ENCODE measurements at places on chromosomes 5 and 9.

DNA sequence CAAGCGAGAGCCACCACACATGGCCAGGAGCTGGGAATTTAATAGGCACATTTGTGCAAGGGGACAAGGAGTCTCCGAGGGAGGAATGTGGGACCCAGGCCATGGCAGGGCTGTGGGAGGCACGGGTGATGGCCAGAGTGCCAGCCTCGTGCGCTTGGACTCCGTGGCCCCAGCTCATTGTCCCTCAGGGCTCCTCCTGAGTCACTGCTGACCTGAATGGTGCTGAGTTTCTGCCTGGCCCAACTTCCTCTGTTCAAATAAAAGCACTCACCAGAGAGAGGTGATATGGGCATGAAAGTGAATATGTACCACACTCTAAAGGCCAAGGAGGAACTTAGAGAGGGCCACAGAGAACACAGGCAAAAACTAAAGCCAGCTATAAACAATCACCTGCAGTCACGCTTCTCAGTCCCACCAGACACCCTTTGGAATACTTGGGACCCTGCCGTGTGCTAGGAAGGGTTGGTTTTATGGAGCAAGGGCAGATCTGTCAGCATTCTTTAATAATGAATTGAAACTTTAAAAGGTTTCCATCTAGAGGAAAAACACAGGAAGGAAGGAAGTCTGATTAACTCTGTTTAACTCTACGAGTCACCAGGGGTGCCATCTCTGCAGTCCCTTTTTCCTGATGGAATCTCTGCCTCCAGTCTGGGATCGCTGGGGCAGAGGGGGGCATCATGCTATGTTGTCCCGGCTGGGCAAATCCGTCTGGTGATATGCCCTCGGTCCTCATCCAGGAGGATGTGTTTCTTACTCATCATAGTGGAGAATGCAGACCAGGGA, 25.1 kb upstream of the UBE2QL1 start:
- DNase-seq, result no peak

- peak; percentile 79 for DNase-seq
Observed at GRCh38 chr5:172897481-172898217, 61.6 kb upstream of the RPL26L1 start.

DNA sequence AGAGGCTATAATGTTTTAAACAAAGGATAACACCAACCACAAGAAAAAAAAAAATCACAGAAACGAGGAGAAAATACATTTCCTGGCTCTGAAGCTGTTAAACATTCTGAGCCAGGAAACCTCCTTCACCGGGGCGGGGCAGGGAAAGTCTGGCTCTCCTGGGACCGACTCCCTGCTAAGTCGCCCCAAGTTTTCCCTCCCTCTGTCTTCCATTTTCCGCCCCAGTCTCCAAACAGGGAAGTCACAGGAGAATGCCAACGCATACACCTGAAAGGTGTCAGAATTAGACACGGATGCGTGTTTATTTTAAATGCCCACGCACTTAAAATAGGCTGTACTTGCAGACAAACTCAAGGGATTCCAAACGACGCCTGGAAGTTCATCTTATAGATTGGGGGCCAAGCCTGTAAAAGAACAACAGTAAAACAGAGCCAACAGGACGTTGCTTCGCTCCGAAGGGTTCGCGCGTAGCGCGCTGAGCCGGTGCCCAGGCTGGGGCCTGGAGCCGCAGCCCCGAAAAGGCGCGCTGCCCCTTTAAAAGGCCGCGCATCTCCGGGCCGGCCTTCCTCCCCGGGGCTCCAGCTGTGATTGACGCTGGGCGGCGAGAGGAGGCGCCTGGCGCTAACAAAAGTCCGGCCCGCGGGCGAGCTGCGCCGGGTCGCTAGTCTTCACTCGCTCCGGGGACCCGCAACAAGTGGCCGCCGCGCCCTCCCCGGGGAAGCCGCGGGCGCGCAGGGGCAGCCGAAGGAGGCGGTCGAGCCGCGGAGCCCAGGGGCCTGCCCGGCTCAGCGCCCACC, at the start of gene FBXL7:
FBXL7 (plus strand) TSS at position 653 of the 797 bp plus-strand sequence.
- DNase-seq, result peak; percentile 83

DNA sequence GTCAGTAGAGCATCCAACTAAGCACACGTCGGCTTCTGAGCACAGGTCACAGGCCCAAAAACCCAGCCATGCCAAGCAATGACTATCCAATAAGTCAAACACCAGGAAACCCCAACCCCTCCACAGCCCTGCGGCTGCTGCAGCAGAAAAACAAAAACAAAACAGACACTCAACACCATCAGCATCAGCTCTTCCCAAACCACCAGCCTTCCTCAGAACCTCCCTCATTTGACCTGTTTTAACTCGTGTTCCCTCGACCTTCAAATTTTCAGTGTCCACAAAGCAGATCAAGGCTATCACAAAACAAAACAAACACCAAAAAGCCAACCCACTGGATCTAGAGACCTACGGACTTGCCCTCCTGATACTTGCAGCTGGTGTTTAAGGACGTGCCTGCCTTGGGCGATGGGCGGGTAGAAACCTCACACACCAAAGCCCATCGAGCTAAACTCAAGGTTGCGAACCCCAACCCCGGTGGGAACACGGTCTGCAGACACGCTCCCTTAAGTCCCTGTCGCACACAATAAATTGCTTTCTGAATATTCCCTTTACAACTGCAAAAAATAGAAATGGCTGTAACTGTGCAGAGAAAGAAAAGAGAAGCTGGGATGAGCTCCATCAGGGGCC, 247.1 kb upstream of the ANKRD55 start:
- DNase-seq, result no peak

DNA sequence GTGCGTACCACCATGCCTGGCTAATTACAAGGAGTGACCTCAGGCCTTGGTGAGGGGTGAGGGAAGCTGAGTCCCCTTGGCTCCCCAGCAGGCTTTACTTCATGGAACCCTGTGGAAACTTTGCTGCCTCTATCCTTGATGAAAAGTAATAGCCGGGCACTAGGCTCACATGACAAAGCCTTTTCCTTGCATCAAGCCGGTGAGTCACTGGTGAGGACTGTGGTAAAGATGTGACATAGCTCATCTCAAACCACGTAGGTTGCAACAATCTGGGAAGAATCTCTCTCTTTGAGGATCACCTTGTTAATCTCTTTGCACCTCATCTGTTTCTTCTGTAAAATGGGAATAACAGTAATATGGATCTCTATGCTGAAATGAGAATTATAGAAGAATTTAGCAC, 116.3 kb upstream of the SLC25A48 start:
- DNase-seq, result peak; percentile 56

DNA sequence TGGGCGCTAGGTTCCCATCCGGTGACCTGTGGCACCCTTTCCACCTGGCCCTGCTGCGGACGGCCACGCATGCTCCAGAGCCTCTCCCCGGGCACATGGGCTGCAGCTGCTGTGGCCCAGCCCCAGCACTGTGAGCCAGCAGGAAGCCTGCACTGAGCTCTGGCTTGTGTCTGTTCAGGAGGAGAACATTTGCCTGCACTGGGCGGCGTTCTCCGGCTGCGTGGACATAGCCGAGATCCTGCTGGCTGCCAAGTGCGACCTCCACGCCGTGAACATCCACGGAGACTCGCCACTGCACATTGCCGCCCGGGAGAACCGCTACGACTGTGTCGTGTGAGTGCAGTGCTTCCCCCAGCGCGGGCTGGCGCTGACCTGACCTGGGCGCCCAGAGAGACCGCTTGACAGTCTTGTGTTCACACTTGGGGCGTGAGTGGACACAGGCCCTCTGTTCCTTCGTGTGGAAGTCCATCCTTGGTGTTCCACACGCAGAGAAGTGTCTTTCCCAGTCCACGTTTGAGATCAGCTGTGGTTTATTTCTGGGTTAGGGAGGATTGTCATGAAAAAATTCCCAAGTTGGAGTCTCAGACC, 66.2 kb upstream of the CACNA1B start:
- peak; percentile 12 for DNase-seq

- peak; percentile 92 for DNase-seq
Observed at GRCh38 chr9:131393622-131394463, at the start of gene PRRC2B. Gene PRRC2B (plus strand): TSS chr9:131394086. CDS start chr9:131430145, 36,059 bp downstream.

DNA sequence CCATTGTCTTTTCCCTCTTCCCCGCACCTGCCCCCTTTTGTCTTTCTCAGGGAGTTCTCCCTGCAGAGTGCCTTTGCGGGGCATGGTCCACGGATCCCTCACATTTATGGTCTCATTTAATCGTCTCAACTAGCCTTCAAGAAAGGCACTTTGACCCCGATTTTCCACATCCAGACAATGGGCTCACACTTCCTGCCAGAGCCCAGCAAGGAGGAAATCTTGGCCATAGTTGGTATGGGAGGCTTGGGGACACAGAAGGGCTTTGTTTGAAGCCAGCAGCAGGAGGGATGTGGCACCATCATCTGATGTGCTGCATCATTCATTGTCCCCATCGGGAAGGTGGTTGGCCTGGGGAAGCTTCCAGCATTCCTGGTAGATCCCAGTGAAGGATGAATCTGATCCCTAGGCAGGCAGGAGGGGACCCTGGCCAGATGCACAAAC, 24.9 kb downstream of the GSN start:
- DNase-seq, result no peak

- DNase-seq, result peak; percentile 22
Observed at GRCh38 chr9:14985419-14985818, 75.2 kb upstream of the FREM1 start.

- DNase-seq, result peak; percentile 75
Observed at GRCh38 chr5:179763215-179763945, 30.4 kb upstream of the LTC4S start.

- DNase-seq, result no peak
Observed at GRCh38 chr9:122446819-122447484, 30.8 kb downstream of the OR1J1 start.

- no peak for DNase-seq
Observed at GRCh38 chr5:153756540-153756939, 266.1 kb downstream of the GRIA1 start.

DNA sequence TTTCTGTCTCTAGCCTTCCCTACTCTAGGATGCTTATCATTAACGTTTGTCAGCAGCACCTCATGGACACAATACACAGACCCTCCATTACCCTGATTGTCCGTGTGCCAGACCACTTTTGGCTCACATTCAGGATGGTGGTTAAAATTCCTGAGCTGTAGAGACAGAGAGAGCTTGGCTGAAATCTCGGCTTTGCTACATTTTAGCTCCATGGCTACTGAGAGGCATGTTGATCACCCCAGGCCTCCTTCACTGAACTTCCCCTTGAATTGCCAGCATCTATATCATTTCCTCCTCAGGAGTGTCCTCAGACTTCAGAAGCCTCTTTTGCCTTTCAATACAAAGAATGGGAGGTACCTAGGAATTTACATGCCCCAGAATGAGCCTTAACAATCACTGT, 104.7 kb upstream of the ISL1 start:
- no peak for DNase-seq

- no peak for DNase-seq
Observed at GRCh38 chr9:1875921-1876448, 139.2 kb upstream of the SMARCA2 start.

- peak; percentile 13 for DNase-seq
Observed at GRCh38 chr5:154970759-154971158, 29.9 kb downstream of the MRPL22 start.

DNA sequence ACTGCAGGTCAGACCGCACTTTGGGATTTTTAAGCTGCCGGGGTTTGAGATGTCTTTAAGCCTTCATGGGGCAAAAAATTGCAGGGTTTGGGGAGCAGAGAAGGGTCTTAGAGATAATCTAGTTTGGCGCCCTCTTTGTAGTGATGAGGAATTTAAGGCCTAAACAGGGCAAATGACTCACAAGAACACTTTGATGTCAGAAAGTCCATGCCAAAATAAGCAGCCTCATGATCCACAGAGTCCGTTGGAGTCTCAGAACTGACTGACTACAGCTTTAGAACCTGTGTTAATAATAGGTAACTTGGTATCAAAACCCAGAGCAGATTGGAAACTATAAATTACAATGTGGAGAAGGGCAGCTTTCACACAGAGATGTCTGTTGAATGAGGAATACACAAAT, 35.9 kb upstream of the PTGS1 start:
- DNase-seq, result no peak

DNA sequence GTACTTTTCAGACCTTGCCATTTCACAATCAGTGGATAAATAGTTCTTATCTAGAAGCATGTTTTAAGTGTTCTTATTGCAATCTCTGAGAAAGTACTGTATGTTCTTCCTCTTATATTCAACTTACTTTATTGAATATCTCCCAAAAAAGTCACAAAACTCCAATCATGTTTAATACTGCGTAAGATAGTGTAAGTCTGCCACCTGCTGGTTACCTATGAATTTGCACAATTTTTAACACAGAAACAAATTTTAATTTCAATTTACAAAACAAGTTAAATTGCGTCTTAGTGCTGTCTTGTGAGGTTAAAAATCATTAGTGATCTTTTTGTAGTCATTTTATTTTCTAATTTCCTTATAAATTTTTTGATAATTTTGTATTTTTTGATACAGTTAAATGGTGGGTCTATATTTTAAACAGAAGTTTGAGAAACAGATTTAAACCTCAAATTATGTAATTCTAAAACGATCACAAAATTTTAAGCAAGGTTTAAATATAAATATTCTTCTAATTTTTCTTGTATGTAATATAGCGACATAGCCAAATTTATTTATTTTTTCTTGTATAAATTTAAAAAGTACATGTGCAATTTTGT, 115.8 kb downstream of the EMB start:
- DNase-seq, result peak; percentile 13

DNA sequence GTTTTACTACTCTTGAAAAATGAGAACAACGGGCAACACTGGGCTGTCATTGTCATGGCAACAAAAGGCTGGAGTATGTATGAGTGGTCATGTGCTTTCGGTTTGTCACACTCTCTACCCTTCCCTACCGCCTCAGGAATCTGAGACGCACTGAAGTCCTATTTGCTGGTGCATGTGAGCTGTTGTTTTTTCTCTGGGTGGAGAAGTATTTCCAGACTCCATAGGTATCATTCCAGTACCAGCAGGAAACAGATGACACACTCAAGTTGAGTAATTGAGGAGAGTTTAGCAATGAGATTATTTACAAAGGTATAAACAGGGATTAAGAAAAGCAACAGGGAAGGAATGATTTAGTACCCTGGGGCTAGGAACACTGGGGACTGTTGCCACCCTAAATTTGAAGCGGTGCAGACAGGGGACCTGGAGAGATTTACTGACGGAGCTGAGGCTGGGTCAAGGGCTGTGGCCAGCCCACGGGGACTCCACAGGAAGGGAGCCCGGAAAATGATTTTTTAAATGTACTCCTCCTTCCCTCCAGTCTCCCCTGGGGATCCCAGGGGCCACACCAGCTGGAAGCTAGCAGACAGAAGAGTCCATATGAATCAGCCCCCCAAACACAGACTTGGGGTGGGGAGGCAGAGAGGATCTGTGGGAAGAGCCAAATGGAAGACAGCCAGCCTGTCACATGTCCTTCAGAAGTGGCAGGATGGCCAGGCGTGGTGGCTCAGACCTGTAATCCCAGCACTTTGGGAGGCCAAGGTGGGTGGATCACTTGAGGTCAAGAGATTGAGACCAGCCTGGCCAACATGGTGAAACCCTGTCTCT, 13.2 kb upstream of the ZBTB43 start:
- DNase-seq, result peak; percentile 55

Data from AG08395 (cell line).